ENCODE measurements at places on chromosomes 13 and 19. TPM values are rescaled to one million over a fixed set of nuclear protein-coding genes. Genes with fewer than 3 reads are reported as not detected.

ZNF112 gene
- total RNA-seq = 7.0 TPM

DNA sequence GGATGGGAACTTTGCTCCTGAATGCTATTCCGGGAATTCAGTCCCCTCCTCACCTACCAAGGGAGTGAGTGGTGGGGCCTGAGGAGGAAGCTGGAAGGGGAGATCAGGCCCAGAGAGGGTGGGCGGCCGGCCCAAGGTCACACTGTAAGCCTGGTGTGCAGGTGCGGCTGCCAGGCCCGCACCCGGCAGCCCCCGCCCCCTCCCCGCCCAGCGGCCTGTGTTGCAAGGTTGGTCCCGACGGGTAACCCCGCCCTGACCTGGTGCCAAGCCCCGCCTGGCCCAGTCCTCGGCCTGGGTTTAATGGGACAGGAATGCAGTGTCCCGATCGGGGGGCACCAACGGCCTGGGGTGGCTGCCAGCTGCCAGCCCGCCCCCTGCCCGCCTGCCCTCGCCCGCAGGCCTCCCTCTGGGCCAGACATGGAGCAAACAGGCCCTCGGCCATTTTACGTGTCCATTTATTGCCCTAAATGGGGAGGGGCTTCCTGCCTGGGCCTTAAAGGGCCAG, 5.5 kb downstream of the ZBTB7A start:
- no peak for DNase-seq

DNA sequence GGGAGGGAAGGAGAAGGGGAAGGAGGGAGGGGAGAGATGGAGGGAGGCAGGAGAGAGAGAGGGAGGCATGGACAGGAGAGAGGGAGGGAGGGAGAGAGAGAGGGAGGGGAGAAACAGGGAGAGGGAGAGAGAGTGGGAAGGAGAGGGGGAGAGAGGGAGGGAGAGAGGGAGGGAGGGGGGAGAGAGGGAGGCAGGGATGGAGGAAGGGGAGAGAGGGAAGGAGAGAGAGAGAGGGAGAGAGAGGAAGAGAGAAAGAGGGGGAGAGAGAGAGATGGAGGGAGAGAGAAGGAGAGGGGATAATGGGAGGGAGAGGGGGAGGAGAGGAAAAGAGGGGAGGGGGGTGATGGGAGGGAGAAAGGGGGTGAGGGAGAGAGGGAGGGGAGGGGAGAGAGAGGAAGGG, 86.8 kb upstream of the VSTM2B start:
- DNase-seq = no peak

DNA sequence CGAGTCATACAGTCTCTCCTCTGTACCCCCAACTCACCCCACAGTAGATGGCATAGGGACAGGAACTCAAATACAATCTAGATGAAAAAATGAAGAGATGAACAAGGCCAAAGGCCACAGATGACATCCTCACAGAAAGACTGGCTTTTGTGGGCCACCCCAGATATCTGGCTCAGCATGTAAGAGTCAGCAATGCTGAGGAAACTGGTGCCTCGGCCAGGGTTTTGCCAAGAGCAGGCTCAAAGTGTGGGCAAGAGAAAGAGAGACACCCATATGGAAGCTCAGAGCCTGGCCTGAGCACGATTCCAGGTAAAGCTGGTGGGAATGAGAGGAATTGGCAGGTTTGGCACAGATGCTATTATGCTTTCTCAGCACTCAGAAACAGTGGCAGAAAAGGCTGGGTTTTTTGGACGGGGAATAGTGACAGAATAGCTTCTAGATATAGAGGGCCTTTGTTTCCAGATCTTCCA, 460.6 kb downstream of the FOXO1 start:
- DNase-seq = no peak

GRCh38 chr19:14502334-14503092, 6.6 kb upstream of the GIPC1 start:
- no peak for DNase-seq

ADGRE2 gene
- total RNA-seq = 2.8 TPM

GRCh38 chr13:73870970-73871935, 263.0 kb downstream of the KLF12 start:
- peak; percentile 91 for DNase-seq

KCNN4 gene
- total RNA-seq = 1.0 TPM

DNA sequence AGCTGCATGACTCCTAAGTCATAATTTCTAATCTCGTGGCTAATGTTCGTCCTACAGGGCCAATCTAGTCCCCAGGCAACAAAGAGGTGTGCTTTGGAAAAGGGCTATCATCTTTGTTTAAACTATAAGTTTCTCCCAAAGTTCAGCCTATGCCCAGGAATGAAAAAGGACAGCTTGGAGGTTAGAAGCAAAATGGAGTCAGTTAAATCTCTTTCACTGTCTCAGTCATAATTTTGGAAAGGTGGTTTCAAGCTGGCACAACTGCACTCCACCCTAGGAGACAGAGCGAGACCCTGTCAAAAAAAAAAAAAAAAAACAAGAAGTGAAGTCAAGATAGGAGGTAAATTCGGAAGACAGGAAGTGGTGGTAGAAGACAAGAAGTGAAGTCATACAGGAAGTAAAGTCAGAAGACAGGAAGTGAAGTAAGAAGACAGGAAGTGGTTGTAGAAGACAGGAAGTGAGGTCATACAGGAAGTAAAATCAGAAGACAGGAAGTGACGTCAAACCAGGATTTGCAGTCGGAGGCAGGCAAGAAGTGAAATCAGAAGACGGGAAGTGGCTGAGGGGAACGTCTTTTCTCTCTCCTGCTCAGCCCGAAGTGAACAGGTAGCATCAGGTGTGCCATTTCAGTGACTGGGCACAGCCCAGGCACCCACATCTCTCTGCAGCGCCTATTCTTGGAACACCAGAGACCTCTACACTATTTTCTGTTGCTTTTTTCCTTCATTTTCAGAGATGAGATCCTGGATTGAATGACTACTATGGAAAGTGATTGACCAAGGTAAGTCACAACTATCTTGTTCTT, 32.2 kb downstream of the GP6 start:
- peak; percentile 29 for DNase-seq

GRCh38 chr13:105952973-105953290, 582.5 kb downstream of the EFNB2 start:
- DNase-seq = no peak

GRCh38 chr19:48480558-48481500, 11.7 kb downstream of the CYTH2 start:
- no peak for DNase-seq

LRRC25 gene
- total RNA-seq = not detected

DNA sequence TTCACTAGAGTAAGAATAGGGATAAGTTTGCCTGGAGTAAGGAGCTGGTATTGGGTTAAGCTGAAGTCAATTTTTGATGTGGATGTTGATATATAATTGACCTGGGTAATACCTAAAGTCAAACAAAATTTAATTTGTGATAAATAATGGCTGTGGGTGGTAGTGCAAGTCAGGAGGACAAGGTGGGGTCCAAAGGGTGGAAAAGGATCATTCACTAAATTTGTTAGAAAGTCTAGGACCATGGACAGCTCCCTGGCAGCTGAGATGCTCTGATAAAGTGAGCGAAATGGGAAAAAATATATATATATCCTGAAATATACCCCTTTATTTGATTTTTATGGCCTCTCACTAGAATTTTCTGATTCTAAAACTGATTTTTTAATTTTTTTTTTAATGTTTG, 463.5 kb downstream of the GPC6 start:
- peak; percentile 42 for DNase-seq

All from LHCN-M2 (cell line).